ENCODE measurements at places on chromosomes 16 and 17.

GRCh38 chr17:61736438-61736837 lies 126.9 kb downstream of the BRIP1 start:
- no peak for DNase-seq

GRCh38 chr17:49871211-49871610 lies 23.3 kb upstream of the TAC4 start:
- DNase-seq, result no peak

- no peak for DNase-seq
These were observed 105.6 kb downstream of the OR1D5 start for GRCh38 chr17:2957631-2958286.

GRCh38 chr17:35555691-35556090 lies 4.9 kb downstream of the SLFN14 start:
- DNase-seq, result no peak

DNA sequence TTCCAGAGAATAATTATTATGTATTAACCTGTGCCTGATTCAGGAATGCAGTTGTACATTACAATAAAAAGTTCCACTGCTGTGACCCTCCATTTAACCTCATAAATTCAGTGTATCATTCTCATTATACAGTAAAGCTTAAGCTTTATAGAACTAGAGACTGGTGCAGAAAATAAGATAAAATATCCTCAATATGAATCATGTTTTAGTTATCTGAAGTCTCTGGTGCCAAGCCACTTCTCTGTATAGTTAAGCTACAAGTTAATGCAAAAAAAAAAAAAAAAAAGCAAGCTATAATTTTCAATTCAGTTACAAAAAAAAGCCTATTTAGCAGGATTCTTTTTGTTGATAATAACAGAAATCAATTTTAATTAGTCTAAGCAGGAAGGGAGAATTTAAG lies 22.4 kb upstream of the SMIM36 start:
- DNase-seq, result no peak

DNA sequence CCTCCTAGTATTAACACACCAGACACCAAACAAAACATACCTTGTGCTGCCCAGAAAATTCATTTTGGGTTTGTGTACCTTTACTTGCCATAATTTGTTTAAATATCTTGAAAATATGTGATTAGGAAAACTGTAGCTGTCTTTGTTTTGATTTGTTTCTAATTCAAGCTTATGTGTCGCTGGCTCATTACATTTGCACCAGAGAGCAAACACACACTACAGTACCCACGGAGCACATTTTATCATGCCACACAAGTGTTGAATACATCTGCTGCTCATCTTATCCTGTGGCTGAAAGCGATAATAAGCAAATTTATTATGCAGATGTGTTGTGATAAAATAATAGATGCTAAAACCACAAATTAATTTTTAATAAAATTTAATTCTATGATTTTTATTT lies 63.1 kb downstream of the SPAG9 start:
- DNase-seq, result no peak

GRCh38 chr16:81607805-81608522 lies 163.4 kb downstream of the CMIP start:
- DNase-seq, result no peak

DNA sequence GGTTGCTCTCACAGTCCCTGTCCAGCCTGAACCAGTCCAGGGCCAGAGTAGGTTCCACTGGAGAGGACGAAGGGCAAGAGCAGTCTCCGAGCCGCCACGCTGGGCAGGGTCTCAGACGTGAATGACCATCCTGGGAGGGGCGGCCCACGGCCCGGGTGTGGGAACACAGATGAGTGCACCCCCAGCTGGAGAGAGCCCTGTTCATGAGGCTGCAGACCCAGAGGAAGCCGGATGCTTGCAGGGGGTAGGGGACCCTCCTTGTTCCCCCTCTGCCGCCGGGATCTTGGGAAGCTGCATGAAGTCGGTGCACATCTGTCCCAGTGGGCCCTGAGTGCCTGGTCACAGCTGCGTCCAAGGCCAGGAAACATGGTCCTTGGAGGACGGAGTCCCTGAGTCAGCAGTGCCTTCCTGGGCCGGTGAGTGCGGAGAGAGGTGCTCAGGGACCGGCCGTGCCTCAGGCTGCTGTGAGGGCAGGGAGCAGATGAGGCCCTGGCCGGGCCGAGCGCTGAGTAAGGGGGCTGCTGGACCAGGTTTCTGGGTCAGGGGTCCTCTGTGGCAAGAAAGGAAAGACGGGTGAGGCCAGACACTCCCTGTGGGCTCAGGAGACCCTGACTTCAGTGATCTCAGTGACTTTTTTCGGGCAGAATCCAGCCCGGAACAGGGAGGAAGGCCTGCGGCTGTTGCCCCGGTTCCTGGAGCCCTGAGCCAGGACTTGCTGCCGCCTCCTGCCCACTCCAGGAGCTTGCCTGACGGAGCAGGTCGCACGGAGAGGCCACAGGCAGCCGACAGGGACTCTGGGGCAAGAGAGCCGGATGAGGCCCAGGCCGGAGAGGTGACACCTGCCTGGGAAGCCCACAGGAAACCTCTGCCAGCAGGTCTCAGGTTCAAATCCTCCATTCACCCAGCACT lies 45.8 kb downstream of the ACTG1 start:
- no peak for DNase-seq

GRCh38 chr17:83107656-83108048 lies 28.2 kb downstream of the METRNL start:
- DNase-seq, result no peak

GRCh38 chr16:50591800-50592771 lies 43.9 kb downstream of the NKD1 start:
- DNase-seq, result no peak

DNA sequence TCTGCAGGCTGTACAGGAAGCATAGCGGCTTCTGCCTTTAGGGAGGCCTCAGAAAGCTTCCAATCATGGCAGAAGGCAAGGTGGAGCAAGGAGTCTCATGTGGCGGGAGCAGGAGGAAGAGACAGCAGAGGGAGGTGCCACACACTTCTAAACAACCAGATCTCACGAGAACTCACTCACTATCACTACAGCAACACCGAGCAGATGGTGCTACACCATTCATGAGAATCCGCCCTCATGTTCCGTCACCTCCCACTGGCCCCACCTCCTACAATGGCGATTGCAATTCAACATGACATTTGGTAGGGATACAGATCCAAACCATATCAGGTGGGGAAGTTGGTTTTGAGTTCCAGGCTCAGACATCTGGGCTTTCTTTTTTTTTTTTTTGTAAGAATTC lies 31.9 kb upstream of the NUDT7 start:
- DNase-seq, result no peak

GRCh38 chr17:65535777-65536572 lies 25.5 kb downstream of the AXIN2 start:
- DNase-seq, result no peak

GRCh38 chr16:88405216-88406060 lies 22.7 kb downstream of the ZNF469 start:
- DNase-seq, result no peak

- DNase-seq, result no peak
These were observed 72.9 kb upstream of the CLEC3A start for GRCh38 chr16:77949445-77949844.

GRCh38 chr17:48597778-48598631 lies 4.4 kb upstream of the HOXB5 start:
- no peak for DNase-seq

Data from progenitor cell of endocrine pancreas (in vitro differentiated cells).